Stimulated activated CD4-positive, alpha-beta T cell treated with anti-CD3 and anti-CD28 coated beads, Interleukin-1b, Interleukin-23, amount 100 ng/mL, for 4 hours (primary cell): ENCODE measurements at places on chromosomes 6 and 20.
A peak's percentile ranks its signal among the peaks of the same experiment; 100 is the strongest.

DNA sequence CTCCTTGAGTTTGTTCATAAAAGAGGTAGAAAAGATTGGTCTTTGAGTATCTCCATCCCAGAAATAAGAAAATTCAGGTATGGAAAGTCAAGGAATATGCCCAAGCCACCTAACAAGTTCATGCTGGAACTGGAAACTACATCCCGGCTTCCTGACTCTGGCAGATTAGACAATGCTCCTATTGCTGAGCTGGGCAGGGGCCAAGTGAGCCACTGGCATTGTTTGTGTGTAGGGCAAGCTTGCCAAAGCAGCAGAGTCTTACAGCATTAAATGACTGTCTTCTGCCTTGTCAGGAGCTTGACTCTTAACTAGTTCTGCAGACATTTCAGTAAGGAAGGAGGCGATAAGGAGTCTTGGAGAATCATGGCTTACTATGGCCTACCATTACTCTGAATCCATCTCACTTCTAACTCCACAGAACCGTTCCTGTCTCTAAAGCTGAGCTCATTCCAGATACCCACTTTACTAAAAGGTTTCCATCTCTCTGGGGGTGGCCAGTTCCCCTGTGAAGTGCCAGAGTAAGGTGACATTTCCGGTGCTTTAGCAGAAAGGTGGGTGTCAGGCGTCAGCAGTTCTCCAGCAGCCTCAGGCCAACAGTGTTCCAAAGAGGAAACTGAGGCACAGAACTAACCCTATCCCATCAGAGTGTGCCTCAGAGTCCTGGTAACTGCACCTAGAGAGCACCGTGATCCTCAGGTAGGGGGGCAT is 30.1 kb downstream of the PRDM1 start:
- DNase-seq: no peak

GRCh38 chr6:148999929-149000468 is 253.2 kb downstream of the UST start:
- DNase-seq: no peak

DNA sequence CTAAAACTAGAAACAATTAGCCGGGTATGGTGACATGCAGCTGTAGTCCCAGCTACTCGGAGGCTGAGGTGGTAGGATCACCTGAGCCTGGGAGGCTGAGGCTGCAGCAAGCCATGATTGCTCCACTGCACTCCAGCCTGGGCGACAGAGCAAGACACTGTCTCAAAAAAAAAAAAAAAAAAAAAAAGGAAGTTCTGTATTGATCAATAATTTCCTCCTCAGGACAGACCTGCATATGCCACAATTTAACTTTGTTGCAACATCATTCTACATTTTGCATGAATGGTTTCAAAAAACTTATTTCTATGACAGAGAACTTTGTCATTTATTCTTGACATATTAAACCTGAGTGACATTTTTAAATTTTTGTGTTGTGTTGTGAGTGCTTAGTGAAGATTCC is 5.5 kb downstream of the DNAJC5 start:
- DNase-seq: no peak

DNA sequence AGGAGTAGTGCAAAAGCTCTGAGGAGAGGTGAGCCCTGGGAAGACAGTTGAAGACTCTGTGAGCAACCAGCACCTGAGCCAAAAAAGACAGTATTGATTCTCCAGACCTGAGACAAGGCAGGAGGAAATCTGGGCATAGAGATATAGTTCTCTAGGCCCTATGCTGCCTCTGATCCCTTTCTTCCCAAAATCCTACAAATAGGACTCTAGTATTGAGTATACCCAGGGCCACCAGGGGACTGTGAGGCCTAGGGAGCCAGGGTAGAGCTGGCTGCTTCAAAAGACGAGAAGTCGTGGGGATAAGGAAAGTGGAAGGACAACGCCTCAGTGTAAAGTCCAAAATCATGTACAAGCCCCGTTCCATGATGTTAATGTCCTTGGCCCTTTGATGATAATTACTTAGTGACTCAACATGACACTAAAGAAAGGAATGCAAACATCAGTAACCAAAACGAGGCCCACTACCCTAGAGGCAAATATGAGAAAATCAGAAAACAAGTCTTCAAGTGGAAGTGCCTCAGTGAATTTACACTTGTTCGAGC is 197.3 kb upstream of the PROKR2 start:
- DNase-seq: no peak

GRCh38 chr6:11854408-11855165 is 76.0 kb upstream of the ADTRP start:
- no peak for DNase-seq

DNA sequence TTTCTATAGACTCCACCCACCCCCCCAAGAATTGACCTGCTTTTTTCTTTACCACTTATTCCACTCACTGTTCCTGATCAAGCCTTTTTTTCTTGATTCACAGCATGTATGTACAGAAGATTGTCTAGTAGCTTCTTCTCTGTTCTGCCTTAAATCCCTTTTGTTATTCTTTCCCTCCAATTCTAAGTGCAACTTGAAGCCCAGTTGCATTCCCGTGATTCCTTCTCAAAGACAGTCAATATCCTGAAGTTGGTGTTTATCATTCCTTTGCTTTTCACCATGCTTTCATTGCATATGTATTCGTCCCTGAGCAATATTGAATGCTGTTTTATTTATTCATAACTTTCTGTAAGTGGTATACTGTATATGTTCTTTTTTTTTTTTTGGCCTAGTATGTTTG is 21.0 kb downstream of the XRN2 start:
- DNase-seq: no peak

DNA sequence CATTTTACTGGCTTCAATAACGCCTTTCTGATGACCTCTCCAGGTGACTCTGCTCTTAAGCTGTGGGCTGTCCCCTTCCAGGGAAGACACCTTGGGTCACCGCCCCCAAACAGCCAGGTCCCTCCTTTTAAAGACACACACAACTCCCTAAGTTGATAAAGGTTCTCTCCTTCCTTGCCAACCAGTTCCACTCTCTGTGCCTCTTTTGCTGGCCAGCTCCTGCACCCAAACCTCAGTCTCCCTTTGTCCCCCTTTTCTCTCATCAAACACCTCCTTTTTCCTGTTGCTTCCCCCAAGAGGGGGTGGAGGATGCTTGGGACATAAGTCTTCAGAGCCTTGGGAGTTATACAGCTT is 1.0 kb downstream of the NCOA6 start:
- DNase-seq: peak; percentile 62

GRCh38 chr20:52035977-52036376 is 155.6 kb downstream of the ZFP64 start:
- DNase-seq: no peak

DNA sequence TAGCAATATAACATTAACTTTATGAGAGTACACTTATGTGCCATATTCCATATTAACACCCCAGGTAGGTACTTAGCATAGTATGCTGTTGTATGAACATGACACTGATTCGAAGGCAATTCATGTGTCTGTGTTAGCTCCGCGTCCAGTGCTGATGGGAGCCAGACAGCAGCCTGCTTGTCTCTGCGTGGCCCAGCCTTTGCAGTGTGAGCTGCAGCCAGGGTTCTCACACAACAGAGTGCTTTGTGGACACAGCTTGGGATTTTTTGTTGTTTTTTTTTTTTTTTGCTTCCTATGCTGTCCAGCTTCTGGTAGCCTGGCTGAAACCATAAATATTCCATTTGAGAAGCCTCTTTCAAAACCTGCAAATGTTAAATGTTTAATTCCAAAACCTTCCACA is 350.9 kb downstream of the SMOC2 start:
- DNase-seq: no peak

- no peak for DNase-seq
These were observed 54.7 kb upstream of the TMEM181 start for GRCh38 chr6:158505194-158505593.

DNA sequence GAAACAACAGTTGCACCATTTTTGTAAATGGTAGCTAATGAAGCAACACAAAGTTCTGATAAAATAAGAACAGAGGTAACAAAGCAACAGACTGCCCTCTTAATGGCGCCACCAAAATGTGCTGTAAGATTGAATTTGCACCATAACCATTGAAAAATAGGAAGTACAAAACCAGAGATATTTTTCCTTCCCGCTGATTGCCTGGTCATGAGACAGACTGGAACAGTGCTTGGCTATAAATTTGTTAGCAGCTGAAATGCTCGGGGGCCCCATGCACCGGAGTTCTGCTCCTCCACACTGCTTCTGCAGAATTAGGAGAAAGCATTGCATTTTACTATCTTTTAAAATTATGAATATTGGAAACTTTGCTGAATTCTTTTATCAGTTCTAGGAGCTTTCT is 164.4 kb upstream of the QKI start:
- no peak for DNase-seq

GRCh38 chr20:23132293-23132929 is 46.3 kb upstream of the CD93 start:
- DNase-seq: no peak

DNA sequence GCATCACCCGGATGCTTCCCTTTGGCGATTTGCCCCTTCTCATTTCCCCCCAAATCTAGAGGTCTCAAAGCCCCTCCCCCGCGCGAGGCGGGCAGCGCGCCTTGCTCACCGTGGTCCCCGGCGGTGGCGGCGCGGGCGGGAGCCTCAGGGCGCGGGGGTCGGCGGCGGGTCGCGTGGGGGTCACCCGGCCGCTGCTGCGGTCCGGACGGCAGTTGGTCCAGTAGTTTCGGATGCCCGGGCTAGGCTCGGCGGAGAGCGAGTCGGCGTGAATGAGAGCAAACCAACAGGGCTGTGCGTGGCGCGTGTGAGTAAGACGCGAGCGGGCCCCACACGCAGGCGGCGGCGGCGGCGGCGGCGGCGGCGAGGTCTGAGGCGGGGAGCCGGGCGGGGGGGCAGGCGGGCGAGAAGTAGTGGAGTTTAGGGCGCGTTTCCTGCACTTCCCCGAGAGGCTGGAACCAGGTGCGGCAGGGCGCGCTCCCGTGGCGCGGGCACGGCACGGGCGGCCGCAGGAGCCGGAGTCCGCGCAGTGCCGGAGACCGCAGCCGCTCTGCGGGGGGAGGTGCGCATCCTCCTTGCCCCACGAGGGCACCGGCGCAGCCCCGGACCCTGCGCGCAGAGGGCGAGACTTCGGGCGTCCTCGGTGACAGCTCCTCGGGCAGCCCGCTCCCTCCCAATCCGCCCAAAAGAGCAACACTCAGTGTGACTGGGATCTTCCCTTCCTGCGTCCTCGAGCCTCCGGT is 567 bp downstream of the HS3ST5 start:
- DNase-seq: no peak
